ENCODE measurements at places on chromosomes 12 and 14.
A peak's percentile ranks its signal among the peaks of the same experiment; 100 is the strongest.

DNA sequence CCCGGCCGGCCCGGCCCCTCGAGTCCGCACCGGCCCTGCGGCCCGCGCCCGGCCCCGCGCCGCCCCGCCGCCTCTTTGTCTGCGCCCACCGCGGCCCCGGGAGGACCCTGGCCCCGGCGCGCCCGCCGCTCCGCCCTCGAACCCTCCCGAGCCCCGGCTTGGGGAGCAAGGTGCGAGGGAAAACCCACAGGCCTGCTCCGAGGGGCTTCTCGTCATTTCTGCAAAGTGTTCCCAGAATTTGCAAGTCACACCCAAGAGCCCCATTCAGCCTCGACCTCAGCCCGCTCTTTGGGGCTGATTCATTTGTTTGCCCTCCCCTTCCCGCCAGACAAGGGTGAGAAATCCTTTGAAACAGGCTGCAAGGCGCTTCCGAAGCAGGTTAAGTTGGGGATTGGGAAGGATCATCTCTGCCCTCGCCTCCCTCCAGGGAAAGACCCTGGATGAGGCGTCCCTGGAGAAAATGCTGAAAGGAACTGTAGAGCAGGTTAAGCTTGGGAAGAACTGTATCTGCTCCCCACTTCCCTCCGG is 325 bp upstream of the CLIP1 start:
- peak; percentile 50 for DNase-seq

DNA sequence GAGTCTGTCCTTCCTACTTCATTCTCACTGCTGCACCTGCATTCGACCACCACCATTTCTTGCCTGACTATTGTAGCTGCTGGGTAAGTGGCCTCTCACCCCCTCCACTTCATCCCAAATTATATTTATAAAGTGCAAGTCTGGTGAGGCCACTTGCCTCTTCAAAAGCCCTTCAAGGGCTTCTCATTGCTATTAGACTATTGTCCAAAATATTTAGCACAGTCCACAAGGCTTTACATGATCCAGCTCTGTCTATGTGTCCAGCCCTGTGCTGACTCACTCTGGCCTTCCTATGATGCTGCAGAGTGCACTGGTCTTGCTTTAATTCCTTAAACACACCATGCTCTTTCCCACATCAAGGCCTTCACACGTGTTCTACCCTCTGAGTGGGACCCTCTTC is 46.0 kb downstream of the PAH start:
- DNase-seq = no peak

- DNase-seq = no peak
Observed at GRCh38 chr12:39296496-39296895, 146.4 kb downstream of the KIF21A start.

GRCh38 chr12:131098178-131098981 is 144.7 kb downstream of the ADGRD1 start:
- DNase-seq = no peak

DNA sequence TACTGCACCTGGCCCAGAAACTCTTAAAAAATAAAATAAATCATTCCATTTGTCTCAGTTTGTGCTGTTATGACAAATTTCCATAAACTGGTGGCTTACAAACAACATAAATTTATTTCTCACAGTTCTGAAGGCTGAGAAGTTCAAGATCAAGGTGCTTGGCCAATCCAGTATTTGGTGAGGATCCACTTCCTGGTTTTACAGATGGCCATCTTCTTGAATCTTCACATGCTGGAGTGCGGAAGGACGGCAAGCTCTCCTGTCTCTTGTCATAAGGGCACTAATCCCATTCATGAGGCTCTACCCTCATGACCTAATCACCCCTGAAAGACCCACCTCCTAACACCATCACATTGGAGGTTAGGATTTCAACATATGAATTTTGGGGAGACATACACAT is 29.9 kb upstream of the MYBPC1 start:
- DNase-seq = no peak

DNA sequence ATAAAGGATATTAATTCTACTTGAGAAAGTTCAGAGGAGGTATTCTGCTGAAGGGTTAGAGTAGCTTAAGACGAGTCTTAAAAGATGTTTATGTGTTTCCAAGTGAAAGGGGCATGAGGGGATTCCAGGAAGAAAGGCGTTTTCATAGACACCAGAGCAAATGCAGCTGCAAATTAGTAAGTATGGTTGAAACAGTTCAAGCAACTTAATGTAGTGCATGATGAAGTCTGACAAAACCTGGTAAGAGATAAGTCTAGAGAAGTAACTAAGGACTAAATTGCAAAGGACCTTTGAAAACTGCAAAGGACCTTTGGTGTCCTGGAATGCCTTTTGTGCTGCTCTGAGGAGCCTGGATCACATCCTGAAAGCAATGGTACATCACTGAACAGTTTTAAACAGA is 11.5 kb downstream of the LUM start:
- DNase-seq = peak; percentile 52

GRCh38 chr12:95608252-95609033 is 57.2 kb upstream of the USP44 start:
- DNase-seq = no peak

GRCh38 chr12:3071107-3071506 is 6.1 kb upstream of the TSPAN9 start:
- DNase-seq = no peak

DNA sequence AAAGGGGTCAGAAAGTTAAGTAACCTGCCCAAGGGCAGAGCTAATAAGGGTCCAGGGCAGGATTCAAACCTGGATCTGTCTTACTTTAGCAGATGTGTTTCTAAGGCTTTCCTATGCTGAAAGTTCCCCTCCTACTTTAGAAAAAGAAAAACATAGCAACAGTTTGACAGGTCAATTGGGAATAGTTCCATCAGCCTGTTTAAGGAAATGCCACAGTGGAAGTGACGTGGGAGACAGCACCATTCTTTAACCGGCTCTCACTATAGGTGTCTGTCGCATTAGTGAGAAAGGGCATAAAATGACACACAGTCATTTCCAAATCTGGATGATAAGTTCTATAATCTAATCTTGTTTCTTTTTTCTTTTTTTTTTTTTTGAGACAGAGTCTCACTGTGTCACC is 7.3 kb downstream of the ALDH1L2 start:
- DNase-seq = no peak

GRCh38 chr14:103684871-103685270 is 30.4 kb downstream of the XRCC3 start:
- DNase-seq = no peak

DNA sequence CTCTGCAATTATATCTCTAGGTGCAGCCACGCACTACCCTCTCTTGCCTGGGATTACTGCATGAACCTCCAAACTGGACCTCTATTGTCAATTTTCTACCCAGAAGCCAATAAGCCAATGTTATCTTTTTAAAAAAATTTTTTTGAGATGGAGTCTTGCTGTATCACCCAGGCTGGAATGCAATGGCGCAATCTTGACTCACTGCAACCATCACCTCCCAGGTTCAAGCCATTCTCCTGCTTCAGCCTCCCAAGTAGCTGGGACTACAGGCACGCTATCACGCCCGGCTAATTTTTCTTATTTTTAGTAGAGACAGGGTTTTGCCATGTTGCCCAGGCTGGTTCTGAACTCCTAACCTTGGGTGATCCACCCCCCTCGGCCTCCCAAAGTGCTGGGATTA is 11.2 kb upstream of the PXN start:
- DNase-seq = no peak

- DNase-seq = no peak
Observed at GRCh38 chr14:88316521-88316920, 6.5 kb downstream of the KCNK10 start.

DNA sequence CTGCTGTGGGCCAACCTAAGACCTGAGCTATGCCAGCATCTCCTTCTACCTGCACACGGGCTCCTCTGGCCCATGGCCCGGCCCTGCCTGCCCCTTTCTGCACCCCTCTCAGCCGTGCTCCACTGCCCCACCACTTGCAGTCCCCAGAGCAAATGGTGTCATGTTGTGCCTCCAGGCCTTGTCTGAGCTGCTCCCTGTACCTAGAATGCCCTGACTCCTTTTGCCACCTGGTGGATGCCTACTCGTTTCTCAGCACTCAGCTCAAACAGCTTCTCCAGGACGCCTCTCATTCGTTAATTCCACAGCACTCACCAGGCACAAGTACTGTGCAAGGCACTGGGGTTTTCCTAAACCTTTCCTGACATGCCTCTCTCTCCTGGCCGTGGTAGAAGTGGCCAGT is 63.2 kb upstream of the PNMA1 start:
- DNase-seq = no peak

GRCh38 chr14:55446127-55446736 is 5.8 kb upstream of the TBPL2 start:
- peak; percentile 73 for DNase-seq

GRCh38 chr14:24426150-24426911 is 3.1 kb downstream of the CBLN3 start:
- DNase-seq = no peak

- DNase-seq = no peak
Observed at GRCh38 chr12:115846516-115846915, 431.0 kb downstream of the MED13L start.

GRCh38 chr14:29553427-29553826 is 374.2 kb downstream of the PRKD1 start:
- no peak for DNase-seq

- DNase-seq = no peak
Observed at GRCh38 chr14:37900561-37900960, 305.1 kb downstream of the TTC6 start.

DNA sequence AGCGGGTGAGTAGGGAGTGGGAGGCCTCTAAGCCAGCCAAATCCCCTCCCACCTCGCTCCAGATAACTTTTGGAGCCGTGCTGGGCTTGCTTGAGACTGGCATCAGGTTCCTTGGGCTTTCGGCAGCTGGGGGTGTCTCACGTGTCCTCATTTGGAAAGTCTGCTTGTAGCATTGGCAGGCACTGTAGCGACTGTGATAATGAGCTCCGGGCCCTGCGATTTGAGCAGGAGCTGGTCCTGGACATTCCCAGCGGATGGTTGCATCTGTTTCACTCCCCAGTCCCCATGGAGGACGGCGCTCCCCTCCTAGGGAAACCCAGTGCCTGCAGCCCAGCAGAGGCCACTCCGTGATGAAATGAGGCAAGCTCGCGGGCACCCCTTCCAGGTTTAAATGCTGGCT is 49.4 kb downstream of the DGLUCY start:
- no peak for DNase-seq

DNA sequence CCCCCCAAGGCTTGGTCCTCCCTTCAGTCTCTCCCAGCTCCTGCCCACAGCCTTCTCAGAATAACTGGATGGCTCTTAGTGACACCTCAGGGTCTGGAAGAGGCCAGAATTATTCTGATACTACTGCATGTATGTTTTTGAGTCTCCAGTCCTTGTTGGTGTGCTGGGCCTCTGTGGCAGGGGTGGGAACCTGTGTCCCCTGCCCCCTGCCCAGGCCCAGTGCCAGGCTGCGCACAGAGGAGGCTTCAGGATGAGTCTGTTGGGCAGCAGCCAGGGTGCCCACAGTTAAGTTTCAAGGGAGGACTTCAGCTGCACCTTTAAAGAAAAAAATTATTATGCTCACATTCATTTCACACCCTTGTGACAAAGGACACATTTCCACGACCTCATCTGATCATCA is 348.3 kb downstream of the CACNA1C start:
- no peak for DNase-seq

DNA sequence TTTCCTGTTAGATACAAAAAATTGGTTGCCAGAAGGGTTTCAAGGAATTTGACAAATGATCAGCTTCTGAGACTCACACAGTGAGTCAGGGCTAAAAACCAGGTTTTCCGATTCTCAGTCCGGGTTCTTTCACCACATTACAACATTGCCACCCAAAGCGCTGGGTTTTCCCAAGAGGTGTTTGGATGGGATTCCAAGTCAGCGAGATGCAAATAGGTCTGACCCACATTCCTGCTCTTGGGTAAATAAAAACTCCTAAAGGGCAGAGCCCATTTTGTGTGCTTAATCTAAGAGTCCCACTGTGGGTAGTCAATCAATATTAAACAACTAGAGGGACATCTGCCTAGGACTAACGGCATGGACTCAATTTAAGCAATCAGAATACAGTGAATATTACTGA is 5.4 kb upstream of the RIC8B start:
- no peak for DNase-seq

DNA sequence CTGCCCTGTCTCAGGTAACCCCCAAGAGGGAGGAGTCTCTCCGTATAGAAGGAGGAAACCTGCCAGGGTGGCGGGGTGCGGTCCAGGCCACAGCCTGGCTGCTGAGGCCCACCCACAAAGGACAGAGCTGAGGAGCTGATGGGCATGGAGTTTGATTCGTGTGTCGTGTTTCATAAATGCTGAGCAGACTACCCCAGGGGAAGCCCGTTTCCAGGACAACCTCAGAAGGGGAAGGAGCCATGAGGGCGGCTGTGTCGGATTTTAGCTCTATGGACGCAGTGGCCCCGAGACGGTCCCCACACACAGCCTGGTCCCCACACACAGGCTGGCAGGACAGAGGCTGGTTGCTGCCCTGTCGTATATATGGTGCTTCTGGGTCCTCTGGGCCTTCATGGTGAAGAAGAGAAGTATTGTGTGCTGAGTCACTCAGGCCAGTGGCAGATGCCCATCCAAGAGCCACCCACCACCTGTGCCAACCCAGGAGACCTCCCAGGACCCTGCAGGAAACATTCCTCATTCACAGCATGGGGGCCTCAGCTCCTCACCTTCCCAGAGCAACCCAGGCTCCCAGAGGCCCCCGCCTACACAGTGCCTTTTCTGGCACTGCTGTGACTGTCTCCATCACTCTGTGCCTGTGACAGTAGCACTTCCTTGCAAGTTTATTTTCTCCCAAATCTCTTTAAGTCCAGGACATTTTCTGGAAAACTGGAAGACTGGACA is 63.1 kb upstream of the RIN3 start:
- no peak for DNase-seq

- peak; percentile 30 for DNase-seq
Observed at GRCh38 chr12:12612358-12612757, 682 bp downstream of the CREBL2 start.

DNA sequence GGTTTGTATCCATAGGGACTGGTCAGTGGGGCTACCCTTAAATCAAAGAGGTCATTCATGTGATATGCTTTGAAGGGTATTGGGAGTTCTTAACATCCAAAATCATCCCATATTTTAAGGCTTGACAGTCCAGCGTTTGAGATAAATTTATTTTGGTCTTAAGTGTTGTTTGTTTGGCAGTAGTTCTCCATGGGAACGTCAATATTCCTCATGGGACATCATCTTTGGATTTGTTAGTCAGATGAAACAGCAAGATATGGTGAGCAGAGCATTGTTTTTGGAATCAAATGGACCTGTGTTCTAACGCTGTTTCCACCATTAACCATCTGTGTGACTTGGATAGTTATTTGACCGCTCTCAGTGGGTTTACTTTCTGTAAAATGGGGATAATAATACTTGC is 45.9 kb upstream of the GSG1 start:
- DNase-seq = no peak

DNA sequence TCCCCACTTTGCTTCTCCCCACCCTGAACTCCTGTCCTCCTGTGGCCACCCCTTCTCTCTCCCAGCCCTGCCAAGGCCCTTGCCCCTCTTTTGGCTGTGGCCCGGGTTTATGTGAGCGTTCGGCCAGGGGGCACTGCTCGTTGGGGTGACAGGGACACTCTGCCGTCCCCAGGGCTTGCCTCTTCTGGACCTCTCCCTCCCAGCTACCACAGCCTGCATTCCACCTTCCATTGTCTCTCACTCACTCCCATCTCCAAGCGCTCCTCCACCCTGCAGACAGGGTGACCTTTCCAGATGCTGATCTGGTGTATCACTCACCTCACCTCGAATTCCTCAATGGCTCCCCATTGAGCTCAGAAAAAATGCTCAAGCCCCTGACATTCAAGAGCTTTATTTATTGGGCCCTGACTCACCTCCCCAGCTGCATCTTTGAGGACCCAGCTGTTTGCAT is 1.4 kb downstream of the SERPINA9 start:
- DNase-seq = no peak

Data from umbilical cord (tissue), 2 donors.